ENCODE measurements at places on chromosomes 11 and 22. TPM values are rescaled to one million over a fixed set of nuclear protein-coding genes. Genes with fewer than 3 reads are reported as not detected.

SERGEF gene
- 27.1 TPM for total RNA-seq

CDC42BPG gene
- 20.1 TPM for total RNA-seq

GAL3ST1 gene
- total RNA-seq, result 5.9 TPM

EP300 gene
- total RNA-seq, result 95.8 TPM

ADORA2A gene
- total RNA-seq, result 7.2 TPM

TMEM151A gene
- 2.1 TPM for total RNA-seq

SREBF2 gene
- 119 TPM for total RNA-seq

Measured in type B pancreatic cell (in vitro differentiated cells).